ENCODE measurements at places on chromosomes 1 and 21.

- DNase-seq, result no peak
Measured at GRCh38 chr21:33451634-33452071, 28.1 kb downstream of the TMEM50B start.

GRCh38 chr1:85850238-85850637, 142.0 kb upstream of the ZNHIT6 start:
- no peak for DNase-seq

DNA sequence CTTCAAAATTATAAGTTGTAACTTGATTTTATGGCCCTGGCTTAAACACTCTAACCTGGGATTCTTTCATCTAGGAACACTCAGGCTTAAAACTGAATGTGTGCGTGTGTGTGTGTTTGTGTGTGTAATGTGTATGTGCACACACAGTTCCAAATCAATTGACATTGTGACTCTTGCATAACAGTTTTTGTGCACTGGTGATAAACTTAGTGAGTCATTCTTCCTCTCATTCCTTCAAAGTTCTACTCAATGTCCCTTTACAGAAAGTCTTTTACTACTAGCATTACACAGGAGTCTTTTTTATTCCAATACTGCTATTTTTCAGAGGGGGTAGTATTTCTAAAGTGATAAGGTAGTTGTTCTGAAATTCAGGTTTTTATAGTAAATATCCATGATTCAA, 943.6 kb downstream of the KCNT2 start:
- DNase-seq, result no peak

GRCh38 chr1:232568331-232568852, 61.5 kb downstream of the SIPA1L2 start:
- no peak for DNase-seq

DNA sequence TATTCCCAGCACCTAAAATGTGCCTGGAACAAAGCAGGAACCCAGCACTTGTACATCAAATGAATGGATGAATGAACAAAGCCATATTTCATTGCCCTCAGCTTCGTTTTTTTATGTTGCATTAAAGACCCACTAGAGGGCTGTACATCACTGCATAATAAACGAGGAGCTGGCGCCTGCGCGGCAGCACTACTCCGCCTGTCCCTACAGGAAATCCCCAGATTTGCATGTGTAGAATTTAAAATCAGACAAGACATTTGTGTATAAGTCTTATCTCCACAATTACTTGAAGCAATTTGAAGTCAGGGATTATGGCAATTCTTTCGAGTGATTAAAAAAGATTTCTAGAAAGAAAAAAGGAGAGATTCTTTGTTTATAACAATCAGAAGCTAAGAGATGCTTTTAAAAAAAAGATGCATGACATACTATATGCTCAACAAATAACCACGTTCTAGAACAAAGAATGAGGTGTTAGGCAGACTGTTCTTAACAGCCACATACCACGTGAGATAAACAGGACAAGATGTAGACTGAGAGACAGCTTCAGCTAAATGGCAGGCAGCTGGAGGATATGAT, 5.4 kb upstream of the NEK2 start:
- DNase-seq, result peak; percentile 88

DNA sequence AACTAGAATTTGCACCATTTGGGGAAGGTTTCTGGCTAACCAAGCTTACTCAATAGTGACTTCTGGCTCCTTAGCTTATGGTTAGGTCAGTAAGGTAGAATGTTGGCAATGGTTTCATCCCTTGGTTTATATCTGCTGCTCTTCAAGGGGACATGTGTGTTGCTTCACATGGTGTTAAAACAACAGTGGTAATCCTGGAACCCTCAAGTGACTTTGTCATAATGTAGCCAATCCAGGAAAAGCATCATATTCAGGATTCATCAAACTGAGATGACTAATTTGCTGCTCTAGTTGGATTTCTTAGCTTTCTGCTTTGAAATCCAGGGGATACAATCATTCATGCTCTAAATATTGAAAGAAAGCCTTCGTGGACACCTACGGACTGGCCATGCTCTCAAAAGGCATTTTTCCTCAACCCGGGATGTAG, 108.7 kb downstream of the RGL1 start:
- DNase-seq, result no peak

GRCh38 chr1:40849801-40850592, 12.2 kb downstream of the CITED4 start:
- no peak for DNase-seq

GRCh38 chr1:244391761-244392160, 59.9 kb downstream of the ADSS2 start:
- no peak for DNase-seq

DNA sequence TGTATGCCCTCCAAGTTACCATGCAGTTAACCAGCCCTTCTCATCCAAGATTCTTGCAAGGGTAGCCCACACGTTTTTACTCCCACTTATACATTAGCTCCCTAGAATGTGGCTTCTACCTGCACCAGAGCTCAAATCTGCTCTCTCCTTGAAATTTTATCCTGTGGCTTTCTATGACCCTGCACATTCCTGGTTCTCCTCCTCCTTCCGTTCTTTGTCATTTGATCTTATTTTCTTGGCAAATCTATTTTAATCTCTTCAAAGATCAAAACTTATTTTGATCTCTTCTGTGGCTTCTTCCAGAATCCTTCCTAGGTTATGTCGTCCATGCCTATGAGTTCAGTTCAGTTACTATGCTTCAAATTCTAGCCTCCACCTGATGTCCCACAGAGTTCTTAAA, 115.6 kb upstream of the GUCA2B start:
- no peak for DNase-seq

DNA sequence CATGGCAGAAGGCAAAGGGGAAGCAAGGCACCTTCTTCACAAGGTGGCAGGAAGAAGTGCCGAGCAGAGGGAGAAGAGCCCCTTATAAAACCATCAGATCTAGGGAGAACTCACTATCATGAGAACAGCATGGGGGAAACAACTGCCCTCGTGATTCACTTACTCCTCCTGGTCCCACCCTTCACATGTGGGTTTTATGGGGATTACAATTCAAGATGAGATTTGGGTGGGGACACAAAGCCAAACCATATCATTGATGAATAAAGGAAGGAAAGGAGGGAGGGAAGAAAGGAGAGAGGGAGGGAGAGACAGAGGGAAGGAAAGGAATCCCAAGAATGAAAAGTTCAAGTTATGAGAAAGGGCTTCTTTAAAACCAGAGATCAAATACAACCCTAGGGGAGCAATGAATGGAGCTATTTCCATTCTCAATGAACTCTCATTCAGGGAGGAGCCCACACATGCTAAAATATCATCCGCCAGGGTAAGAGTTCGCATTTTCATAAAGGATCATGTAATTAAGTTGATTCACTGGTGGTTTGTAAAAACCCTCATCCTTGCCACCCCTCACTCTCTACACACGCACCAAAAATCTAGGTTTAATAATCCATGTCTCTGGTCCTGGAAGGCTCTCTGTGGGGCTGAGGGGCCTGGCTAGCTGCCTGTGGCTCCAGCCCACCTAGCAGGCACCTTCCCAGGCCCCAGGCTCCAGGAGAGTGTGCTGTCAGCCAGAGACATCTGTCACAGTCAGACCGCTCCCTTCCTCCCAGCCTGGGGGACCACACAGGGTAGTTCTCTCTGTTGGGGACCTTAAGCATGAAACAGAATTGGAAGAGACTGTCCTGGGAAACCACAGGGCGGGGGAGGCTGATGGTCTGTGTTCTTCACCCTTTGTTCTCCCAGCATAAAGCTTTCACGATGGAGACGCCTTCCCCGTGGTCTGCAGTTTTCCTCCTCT, 94.0 kb downstream of the CCDC185 start:
- no peak for DNase-seq

DNA sequence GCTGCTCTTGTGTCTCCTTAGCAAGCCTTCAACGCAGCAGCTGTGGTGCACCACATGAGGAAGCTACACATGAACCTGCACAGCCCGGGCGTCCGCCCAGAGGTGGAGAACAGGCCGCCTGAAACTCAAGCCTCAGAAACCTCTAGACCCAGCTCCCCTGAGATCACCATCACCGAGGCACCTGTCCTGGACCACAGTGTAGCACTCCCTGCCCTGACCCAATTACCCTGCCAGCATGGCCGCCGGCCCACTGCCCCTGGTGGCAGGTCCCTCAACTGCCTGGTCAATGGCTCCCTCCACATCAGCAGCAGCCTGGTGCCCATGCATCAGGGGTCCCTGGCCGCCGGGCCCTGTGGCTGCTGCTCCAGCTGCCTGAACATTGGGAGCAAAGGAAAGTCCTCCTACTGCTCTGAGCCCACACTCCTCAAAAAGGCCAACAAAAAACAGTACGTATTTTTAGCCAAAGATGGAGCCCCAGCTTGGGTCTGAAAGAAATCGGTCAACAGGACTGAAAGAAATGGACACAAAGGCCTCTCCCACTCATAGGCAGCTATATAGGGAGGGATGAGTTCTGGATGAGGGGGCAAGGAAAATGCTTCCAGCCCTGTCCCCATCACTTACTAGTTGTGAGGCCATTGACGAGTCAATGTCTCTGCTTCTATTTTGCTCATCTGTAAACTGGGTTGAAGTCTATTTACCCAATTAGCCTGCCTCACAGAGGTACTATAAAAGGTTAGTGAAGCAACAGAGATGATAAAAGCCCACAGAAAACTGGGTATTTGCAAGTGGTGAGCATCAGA, 28.5 kb downstream of the CAMK1G start:
- no peak for DNase-seq

DNA sequence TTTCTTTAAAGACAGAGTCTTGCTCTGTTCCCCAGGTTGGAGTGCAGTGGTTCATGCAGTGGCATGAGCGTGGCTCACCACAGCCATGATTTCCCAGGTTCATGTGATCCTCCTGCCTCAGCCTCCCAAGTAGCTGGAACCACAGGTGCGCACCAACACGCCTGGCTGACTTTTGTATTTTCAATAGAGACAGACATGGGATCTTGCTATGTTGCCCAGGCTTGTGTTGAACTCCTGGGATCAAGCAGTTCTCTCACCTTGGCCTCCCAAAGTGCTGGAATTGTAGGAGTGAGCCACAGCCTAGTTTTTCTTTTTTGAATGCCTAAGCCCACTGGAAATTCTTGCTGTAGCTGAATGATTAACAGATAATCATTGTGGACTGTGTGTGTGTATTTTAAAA, 113.5 kb downstream of the RPS6KC1 start:
- no peak for DNase-seq

DNA sequence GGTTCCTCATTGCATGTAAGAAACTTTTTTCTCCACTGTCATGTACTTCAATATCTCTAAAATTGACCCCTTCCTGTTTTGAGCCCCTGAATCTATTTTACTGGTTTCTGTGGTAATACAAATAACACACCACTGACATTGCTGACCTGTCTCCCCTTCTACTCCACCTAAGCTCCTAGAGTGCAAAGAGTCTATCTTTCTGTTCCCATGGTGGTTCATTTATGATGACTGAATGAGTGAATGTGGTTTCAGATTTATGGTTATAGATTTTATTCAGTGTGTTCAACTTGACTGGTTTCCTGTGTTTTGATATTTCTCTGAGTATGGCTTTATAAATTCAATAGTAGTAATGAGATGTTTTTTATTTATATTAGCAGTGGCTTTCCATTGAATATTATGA, 127.7 kb downstream of the MAGI3 start:
- no peak for DNase-seq

GRCh38 chr1:51738681-51739080, 121.8 kb downstream of the OSBPL9 start:
- DNase-seq, result no peak

GRCh38 chr1:7893529-7894180, 40.8 kb upstream of the UTS2 start:
- no peak for DNase-seq

- DNase-seq, result no peak
Measured at GRCh38 chr1:30912913-30913652, 4.5 kb upstream of the SDC3 start.

- DNase-seq, result no peak
Measured at GRCh38 chr1:240189386-240189989, 97.8 kb downstream of the FMN2 start.

GRCh38 chr1:107267489-107267888, 126.7 kb downstream of the NTNG1 start:
- DNase-seq, result no peak

GRCh38 chr1:183032122-183032921, 9.1 kb downstream of the LAMC1 start:
- no peak for DNase-seq

DNA sequence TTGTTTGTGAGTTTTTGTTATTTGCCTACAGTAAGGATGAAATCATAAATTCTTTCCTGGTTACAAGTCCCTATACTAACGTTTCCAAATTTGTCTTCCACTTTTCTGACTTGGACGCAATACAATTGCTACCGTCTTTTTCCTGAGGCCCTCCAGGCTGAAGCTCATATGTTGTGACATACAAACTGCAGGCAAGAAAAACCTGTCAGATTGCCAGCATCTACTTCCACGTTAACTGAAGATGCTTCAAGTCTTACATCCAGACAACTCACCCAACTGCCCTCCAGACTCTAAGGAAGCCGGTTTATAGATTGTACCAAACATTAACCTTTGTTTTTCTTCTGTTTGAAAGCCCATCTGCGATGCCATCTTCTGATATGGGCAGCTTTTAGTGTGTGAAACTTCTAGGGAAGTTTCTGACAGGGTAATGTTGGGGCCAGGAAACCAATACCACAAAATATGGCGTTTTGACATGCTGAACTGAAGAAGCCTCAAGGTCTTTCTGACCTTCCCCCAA, 21.4 kb upstream of the RNF11 start:
- DNase-seq, result no peak

GRCh38 chr1:203402629-203403337, 51.9 kb upstream of the FMOD start:
- no peak for DNase-seq

GRCh38 chr1:150259758-150260669, 2.4 kb downstream of the CA14 start:
- DNase-seq, result peak; percentile 54

DNA sequence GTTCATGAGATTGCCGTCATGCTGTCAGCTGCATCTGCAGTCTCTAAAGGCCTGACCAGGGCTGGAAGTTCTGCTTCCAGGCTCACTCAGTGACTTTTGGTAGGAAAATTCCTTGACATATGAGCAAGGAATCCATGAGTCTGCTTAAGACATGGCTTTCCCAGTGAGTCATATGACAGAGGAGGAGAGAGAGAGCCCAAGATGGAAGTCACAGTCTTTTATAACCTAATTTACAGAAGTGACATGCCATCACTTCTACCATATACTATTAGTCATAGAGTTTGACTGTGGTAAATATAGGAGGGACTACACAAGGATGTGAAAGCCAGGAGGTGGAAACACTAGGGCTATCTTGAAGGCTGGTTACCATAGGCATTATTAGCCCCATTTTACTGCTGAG, 115.2 kb downstream of the ROR1 start:
- DNase-seq, result no peak

Measured in NCI-H1436 treated with DMSO at 0.1 percent for 48 hours (cell line).